Activated CD4-positive, alpha-beta memory T cell treated with anti-CD3 and anti-CD28 coated beads for 36 hours (primary cell): ENCODE measurements at places on chromosomes 4 and X.

DNA sequence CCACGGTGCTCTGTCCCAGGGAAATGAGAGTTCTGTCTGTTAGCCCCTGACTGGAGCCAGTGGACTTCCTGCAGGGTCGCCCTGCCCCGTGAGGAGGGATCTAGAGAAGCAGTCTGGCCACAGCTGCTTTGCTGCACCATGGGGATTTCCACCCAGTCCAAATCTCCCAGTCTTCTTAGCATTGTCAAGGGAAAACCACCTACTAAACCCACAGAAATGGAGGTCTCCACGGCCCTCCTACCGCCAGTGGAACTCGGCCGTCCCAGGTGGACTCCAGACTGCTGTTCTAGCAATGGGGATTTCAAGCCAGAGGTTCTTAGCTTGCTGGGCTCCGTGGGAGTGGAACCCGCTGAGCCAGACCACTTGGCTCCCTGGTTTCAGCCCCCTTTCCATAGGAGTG lies 133.3 kb upstream of the PCDH7 start:
- no peaks in the 10 kb centered on the region for H3K4me1 ChIP-seq
- H3K27me3 ChIP-seq = no peaks in the 10 kb centered on the region
- H3K4me3 ChIP-seq = no peak overlapping the region
- no peaks in the 10 kb centered on the region for H3K36me3 ChIP-seq

GRCh38 chr4:185534866-185535611 lies at the start of gene PDLIM3:
Gene PDLIM3 (minus strand): TSS chr4:185535507. CDS start chr4:185535434, 73 bp downstream.
- H3K27ac ChIP-seq = no peak within 1 kb of the TSS
- H3K27me3 ChIP-seq = peaks cover 37% of the 10 kb centered on the region
- peak; percentile 14 for DNase-seq
- H3K36me3 ChIP-seq = no peaks in the 10 kb centered on the region

DNA sequence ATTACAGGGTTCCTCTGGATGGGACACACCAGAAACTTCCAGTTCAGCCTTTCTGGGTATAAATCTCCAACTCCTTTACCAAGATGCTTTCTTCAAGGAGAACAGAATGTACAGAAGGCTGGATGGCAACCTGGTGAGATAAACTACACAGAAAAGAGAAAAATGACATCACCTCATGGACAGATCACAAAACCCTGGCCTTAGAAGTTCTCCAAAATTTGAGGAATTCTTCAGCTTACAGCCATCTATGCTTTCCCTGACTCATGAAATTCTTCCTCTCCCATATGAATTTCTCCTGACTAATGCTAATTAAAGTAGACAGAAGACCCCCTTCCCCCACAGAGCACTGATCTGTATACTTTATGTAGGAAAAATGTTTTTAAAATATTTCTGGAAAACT lies 345.4 kb downstream of the STIM2 start:
- H3K4me3 ChIP-seq = no peak overlapping the region
- no peaks in the 10 kb centered on the region for H3K4me1 ChIP-seq
- H3K36me3 ChIP-seq = no peaks in the 10 kb centered on the region
- no peak for DNase-seq
- no peak overlapping the region for H3K27ac ChIP-seq

DNA sequence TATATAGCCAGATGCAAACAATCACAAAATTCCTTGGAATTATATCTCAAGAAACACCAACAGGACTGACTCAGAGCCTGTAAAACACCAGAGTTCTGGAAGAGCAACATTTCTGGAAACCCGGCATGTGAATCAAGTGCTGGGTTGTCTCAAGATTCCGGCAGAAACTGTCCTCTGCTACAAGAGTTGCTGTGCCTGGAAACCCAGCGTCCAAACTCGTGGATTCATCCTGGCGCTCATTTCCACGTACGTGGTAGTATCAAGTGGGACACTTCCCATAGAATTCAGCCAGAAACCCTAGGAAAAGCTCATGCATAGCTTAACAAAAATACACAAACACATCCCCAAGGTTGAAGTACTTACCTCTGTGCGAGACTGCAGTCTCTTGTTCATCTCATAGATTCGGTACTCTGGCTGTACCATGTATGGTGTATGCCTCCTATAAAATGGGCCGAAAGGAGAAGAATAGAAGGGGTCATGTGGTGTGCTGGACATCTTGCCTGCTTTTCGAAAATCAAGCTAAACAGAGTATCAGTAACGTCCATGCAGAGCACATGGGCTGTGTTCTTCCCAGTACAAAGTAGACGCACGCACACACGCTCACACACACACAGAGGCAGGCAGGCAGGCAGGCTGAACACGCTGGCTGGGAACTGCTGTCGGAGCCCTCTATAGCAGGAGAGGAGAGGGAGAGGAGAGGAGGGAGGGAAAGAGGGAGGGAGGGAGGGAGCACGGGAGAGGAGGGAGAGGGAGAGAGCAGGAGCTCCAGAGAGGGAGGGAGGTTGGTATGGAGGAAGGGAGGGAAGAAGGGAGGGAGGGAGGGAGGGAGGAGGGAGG lies at the start of gene LDB2:
Gene LDB2, minus strand, starts transcription at position 655 of the 837 bp plus-strand sequence.
- H3K36me3 ChIP-seq = no peaks in the 10 kb centered on the region
- peaks cover 1% of the 10 kb centered on the region for H3K4me1 ChIP-seq
- no peak for DNase-seq
- no peak within 1 kb of the TSS for H3K27ac ChIP-seq
- peaks cover 20% of the 10 kb centered on the region for H3K27me3 ChIP-seq

GRCh38 chr4:109733728-109734127 lies 3.9 kb upstream of the PLA2G12A start:
- H3K4me3 ChIP-seq = no peak overlapping the region
- H3K27ac ChIP-seq = no peak overlapping the region
- no peaks in the 10 kb centered on the region for H3K27me3 ChIP-seq
- DNase-seq = no peak
